ENCODE measurements at places on chromosomes 11 and 22.

DNA sequence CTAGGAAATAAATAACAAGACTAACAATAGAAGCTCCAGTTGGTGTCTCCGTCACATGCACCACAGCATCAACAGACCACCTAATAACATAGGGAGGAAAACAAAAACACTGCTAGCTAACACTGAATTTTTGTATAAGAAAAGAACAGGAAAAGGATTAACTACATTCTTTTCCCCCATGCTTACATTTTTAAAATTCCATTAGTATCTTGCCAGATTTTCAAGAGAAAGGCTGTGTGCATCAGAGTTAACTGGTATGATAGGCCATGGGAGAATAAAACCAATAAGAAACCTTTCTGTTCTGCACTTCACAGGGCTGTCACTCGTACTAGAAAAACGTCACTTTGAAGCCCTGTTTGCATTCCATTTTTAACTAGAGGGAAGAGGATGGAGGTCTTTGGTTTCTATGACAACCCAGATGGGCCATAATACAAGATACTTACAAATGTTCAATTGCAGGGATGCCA, 79.0 kb downstream of the LARGE2 start:
- no peak for DNase-seq

- DNase-seq = no peak
Observed at GRCh38 chr11:103682318-103683184, 353.9 kb upstream of the DDI1 start.

- no peak for DNase-seq
Observed at GRCh38 chr11:86592659-86593451, 79.6 kb downstream of the ME3 start.

GRCh38 chr11:64998690-64999431, 2.1 kb upstream of the BATF2 start:
- DNase-seq = no peak

GRCh38 chr22:48955351-48956311, 872.0 kb downstream of the BRD1 start:
- no peak for DNase-seq

DNA sequence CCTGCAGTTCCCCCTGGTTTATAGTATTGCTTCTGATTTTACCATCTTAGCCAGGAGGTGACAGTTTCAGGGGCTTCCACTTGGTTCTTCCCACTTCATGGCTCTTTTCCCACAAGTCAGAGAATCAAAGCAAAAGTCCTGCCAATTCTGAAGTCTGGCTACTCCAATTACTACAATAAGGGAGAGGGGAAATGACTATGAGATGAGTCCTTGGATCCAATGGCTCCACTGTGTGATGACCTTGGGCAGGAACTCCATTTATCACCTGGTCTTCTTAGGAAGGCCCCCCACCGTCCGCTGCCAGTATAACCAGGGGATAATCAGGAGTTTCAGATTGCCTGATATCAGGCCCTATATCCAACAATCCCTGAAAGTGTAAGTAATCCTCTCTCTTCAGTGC, 31.6 kb upstream of the CCND1 start:
- no peak for DNase-seq

DNA sequence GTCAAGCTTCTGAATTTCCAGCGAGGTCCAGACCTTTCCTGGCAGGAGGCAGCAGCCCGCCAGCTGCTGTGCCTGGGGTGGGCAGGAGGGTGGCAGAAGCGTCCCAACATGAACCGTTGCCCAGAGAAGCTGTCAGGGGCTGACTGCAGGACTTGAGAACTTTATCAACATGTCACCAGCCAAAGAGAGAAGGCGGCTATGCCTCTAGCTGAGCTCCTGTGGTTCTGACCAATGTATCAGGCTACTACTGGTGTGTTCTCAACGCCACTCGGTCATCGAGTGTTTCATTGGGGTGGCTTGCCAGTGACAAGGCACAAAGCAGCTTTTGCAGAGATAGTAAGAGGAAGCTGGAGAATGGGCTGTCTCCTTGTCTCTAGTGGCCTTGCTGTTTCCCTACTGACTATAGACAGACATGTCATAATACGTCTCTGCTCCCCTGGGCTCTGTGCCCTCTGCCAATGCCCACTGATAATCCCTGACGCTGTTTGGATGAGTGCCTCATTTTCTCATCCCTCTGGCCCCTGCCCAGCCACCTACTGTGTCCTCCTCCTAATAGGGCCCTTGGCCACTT, 17.6 kb upstream of the ASCC2 start:
- DNase-seq = no peak

DNA sequence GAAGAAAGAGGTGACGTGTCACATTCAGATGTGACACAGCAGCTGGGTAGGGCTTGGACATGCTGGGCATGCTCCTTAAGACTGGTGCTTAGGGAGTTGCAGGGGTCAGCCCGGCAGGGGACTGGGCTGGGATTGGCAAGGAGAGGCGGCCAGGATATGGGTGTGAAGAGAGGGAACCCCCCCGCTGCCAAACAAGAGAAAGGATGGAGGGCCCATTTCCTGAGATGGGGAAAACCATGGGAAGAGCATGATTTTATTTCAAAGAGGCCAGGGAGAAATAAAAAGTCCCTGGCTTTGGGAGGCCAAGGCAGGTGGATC, 5.3 kb downstream of the ATF4 start:
- no peak for DNase-seq

GRCh38 chr22:20472629-20473442, 22.8 kb downstream of the KLHL22 start:
- DNase-seq = no peak

DNA sequence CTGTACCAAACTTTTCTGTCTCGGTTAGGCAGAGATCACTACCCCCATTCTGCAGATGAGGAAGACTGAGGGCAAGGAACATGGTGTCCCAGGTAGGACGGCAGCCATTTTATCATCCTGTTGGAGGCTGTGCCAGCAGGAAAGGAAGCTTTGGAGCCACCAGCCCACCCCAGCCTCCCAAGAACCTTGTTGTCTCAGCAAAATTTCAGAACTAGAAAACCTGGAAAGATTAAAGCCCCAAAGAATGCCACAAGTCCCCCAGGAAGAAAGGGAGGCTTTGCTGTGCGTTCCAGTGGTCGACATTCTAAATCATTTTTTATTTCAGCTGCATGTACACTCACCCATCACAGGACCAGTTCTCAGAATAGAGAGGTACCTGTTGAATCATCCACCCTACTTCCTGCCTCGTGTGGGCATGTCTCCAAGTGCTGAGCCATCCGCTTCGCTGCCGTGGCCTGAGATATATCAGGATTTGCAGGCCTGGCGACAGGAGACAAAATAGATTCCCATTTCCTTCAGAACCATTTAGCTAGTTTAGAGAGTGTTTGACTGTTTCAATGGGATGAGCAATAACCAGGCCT, 13.0 kb upstream of the EIF3D start:
- peak; percentile 72 for DNase-seq

- no peak for DNase-seq
Observed at GRCh38 chr11:75802021-75802912, 12.7 kb upstream of the UVRAG start.

DNA sequence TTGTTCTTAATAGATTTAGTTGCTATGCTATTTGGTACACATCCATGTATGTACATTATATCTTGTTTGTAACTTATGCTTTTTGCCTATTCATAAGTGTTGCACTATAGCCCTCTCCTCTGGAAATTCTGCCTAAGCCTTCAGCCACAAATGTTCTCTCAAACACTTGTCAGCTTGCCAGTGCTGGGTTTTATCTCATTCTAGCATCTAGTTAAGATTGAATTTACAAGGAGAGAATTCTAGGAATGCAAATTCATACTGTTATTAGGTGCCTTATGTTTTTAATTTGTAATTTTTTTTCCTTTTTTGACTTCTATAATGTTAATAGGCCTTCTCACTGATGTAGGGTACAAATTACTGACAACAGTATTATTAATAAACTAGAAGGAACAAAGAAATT, 14.6 kb upstream of the CTSC start:
- no peak for DNase-seq

GRCh38 chr22:45903355-45904135, 73.4 kb downstream of the WNT7B start:
- DNase-seq = peak; percentile 16

Data from AG04449 (cell line).